ENCODE measurements at places on chromosomes 6 and 20.

DNA sequence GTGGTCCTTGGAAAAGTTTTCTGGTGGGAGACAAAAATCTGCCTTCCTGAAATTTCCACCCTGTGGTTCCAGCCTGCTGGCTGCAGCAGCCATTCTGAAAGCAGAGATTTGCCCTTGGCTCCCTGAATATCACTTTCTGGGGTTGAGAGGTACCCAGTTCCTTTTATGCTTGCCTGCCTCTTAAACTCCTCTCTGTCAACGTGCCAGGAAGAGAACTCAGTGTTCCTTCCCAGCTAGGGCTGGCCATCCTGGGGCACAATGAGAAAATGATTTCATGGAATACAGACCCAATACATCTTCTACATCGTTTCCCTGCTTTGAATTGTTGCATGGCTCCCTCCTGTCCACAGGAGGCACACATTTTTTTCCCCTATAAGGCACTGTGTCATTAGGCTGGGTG is 1.6 kb upstream of the DSN1 start:
- no peak for DNase-seq

DNA sequence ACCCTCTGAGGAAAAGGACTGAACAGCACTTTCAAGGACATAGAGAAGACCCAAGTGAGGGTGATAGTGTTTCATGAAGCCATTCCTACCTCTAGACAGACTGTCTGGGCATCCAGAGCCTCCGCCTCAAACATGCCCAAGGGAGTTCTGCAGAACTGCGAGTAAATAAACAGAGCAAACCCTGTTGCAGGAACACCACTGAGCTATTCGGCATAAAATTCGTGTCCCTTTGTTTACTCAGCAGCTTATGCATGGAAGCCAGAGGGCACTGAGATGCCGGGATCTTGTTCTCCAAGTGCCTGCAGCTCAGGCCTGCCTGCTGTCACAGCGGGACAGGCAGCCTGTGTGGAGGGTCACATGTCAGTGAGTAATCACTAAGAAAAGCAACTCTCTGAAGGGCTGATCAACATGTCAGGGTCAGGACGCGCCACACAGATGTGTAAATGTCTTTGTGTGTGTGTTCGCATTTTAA is 164.9 kb upstream of the HEY2 start:
- no peak for DNase-seq

DNA sequence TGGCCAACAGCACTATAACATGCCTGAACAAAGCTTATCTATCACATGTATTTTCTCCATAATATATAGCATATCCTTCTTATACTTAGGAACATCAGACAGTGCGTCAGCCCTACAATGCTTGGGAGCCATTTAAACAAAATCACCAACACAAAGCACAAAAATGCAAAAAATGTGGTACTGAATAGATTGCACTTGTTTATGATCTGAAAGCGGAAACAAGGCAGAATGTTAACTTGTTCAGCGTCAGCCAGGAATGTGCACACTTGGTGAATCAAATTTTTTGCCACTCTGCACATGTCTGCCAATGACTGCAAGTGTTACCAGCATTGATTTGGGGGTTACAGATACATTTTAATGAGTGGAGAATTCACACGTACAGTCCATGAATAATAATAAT is 14.8 kb downstream of the SLC35A1 start:
- DNase-seq: no peak

DNA sequence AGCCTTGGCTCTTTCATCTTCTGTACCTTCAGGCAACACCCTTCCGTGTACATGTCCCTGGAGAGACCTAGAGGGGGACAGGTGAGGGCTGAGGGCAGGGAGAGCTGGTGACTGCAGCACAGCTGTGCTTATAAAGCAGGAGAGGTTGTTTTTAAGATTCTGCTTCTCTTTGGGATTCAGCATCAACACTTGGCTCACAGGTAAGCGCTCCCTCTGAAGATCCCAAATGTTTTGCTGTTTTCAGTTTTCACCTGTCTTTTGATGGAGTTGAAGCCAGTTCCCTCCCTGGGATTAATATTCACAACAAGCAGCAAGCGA is 19.4 kb upstream of the TRAF3IP2 start:
- no peak for DNase-seq

GRCh38 chr6:148746363-148747144 is at the start of gene UST:
TSS of gene UST (plus strand) at chr6:148747030. CDS start at chr6:148747431, 401 bp downstream.
- DNase-seq: peak; percentile 27

GRCh38 chr6:41966961-41967311 is 25.3 kb upstream of the CCND3 start:
- DNase-seq: no peak

- no peak for DNase-seq
Observed at GRCh38 chr20:8284902-8285301, 152.8 kb downstream of the PLCB1 start.

DNA sequence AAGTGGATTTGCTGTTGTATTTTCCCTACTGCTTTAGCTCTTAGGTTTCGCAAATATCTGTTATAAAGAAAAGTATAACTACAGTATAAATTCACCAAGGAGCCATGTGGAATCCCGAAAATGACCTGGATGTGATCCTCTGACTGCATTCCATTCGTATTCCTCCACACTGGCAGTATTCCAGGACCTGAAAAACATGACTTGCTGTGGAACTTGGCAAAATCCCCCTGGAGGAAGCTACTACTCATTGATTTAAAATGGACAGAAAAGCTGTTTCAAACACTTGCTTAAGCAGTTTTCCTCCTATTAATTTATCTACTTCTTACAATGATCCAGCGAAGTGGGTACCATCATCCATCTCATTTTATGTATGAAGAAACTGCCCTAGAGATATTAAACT is 13.3 kb upstream of the ENPP5 start:
- no peak for DNase-seq

GRCh38 chr20:44245977-44246376 is 1.1 kb upstream of the GDAP1L1 start:
- no peak for DNase-seq

DNA sequence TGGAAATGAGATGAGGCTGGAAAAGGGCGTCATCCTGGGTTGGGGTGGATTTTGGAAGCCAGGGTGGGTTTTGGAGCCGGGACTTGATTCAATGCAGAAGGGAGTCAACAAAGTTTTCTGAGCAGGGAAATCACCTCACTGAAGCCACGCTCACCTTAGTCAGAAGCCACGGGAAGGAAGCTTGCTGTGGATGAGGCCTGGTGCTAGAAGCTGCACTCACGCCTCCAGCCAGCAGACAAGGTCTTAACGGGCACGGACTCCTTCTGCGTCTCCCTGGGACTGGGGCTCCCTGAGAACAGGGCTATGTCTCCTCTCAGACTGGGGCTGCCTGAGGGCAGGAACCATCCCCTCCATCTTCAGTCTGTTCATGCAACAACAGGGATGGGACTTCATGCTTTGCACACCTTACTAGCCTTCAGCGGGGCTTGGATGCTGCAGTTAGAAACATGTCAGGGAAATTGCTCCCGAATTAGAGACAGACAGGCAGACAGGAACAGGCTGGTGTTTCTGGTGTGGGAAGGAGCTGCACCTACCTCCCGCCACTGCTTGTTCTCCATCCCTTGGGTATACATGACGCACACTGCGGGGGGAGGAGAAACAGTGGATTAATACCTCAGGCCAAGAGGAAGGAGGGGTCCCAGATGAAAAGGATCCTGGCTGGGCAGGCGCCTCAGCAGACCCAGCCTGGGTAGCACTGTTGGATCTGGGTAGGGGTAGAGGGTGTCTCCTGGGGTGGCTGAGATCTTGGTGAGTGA is 17.5 kb downstream of the CPNE5 start:
- no peak for DNase-seq

- no peak for DNase-seq
Observed at GRCh38 chr6:134421501-134421900, 103.6 kb upstream of the SGK1 start.

DNA sequence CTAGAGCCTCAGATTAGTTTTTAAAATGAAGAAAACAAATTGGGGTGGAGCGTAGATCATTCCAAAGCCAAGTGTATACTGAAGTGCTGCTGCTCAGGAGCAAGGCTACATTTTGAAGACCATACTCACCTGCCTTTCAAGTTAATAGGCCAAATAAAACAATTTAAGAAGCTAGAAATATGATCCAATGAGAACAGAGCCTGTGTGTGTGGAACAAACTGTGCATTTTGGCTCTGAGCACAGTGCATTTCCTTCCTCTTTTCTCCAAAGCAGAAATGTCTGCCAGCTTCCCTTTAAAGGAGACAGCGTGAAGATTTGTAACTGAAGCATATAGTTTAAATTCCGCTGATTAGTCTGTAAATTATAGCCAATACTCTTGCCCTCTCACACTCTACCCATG is 3.2 kb upstream of the IFNGR1 start:
- no peak for DNase-seq

DNA sequence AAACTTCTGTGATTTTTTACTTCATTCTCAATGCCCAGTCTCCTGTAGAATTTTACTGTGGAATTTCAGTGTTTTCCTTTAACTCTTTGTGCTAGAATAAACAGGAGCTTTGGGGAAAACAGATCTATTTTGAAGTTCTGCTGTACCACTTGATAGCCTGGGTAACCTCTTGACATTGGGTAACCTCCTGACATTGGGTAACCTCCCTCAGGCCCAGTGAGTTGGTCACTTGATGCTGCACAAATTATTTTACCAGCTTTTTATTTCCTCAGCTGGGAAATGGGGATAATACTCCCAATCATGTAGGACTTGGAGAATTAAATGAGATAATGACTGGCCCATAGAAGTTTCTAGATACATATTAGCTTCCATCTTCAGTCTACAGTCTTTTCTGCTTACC is 137.3 kb upstream of the TOP1 start:
- no peak for DNase-seq

- DNase-seq: no peak
Observed at GRCh38 chr6:167742719-167743303, 83.9 kb upstream of the AFDN start.

- DNase-seq: no peak
Observed at GRCh38 chr6:76835293-76835692, 628.0 kb downstream of the HTR1B start.

DNA sequence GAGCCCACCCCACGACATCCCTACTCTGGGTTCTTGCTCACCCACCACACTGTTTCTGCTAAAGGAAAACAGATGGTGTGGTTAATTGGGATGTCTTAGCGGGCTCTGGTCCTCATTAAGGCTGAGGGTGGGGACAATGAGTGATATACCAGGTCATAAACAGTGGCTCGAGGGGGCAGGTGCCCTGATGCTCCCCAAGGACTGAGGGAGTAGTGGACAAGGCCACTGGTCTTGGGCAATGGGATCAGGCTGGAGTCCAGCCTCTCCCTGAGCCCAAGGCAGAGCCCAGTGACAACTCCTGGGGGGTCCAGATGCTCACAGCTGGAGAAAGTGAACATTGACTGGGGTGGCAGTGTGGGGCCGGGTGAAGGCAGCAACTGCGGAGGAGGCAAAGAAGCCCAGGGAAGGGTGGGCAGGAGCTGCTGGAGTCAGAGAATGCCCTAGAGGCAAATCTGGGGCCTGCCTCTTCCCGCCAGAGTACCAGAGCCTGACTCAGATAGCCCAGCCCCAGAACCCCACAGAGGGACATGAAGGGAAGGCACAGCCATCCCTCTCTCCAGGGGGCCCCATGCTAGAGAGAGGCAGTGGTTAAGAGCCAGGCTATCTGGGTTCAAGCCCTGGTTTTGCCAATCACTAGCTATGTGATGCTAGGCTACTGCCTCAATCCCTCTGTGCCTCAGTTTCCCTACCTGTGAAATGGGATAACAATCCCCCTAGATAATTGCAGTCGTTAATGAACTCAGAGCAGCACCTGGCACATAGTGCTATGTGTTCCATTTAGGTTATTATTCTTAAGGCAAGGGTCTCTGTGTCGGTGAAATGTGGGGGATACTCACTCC is 72.3 kb downstream of the MRPL14 start:
- DNase-seq: no peak

GRCh38 chr20:39849664-39850063 is 839.4 kb downstream of the MAFB start:
- DNase-seq: no peak

GRCh38 chr6:138815221-138815620 is 19.3 kb downstream of the ECT2L start:
- DNase-seq: no peak

DNA sequence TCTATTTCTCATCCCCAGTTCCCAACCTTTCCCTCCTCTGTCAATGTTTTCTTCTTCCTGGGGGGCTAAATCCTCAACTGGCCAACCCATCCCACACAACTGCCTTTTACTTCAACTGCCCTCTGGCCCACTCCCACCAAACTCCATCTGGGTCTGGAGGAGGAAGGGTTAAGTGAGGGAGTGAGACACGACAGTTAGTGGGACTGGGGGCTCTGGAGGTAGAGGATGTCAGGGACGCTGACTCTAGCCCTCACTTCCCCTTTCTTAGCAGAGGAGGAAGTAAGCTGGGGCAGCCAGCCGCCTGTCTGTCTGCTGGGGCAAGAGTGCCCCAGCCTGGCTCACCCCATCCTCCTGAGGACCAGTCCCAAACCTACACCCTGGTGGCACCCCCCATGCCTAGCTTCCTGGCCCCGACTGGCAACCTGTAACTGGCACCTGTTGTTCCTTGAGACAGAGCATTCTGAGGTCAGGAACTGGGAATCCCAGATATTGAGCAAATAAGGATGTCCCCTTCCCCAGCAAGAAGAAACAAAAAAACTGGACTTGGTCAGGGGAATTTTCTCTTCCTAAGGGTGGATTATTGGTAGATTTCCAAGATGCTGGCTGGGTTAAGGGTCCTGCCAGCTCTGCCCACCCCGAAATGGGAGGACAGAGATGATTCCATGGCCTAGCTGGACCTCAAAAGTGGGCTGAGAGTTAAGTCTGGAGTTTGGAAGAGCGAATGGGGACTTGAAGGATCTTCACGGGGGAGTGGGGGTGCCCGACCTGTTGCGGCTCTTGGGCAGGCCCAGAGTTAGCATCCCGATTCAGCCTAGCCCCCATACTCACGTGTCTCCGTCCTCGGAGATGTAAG is 971 bp downstream of the NFKBIE start:
- DNase-seq: peak; percentile 87

GRCh38 chr6:48476257-48476656 is 365.3 kb upstream of the PTCHD4 start:
- no peak for DNase-seq

- no peak for DNase-seq
Observed at GRCh38 chr6:148214667-148215066, 128.0 kb upstream of the SASH1 start.
